Activated T-cell treated with anti-CD3 and anti-CD28 coated beads, Interleukin-2, amount 50 U/mL, for 72 hours (primary cell): ENCODE measurements at places on chromosomes 4 and X.

- no peak for DNase-seq
Measured at GRCh38 chr4:93469560-93469959, 359.0 kb upstream of the ATOH1 start.

DNA sequence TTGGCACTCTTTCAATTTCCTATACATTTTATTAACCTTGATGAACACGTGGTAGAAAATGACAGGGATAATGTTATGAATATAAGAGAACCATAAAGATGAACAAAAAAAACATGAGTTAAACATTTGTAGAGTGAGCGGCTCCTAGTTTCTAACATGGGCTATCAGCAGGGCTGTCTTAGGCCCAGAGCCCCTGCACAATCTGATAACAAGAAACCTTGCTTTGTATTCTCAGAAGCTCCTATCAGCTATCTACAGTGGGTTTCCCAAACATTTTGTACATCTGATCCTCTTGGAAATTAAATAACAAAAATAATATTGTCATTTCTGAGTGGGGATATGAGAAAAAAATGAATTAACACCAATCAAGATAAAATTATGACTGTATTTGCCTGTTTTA is 10.6 kb upstream of the RBPJ start:
- no peak for DNase-seq

DNA sequence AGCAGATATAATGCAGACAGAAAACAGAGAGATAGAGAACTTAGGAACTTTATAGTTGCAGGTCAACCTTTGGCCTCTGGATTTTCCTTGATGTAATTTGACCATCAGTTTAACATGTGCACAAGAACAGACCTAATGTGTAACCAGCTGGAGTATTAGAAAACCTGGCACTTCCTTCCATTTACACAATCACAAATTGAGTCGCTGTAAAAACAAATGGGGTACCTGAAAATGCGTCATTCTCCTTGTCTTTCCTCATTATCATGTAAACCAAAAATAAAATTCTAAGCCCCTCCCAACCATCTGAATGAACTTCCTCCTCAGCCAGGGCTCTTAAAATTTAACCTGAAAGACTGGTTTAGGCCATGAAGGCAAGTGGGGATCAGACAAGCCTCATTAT is 358.4 kb upstream of the MAGEB16 start:
- DNase-seq = no peak

- DNase-seq = no peak
Measured at GRCh38 chrX:120036704-120037103, 40.8 kb downstream of the RHOXF2B start.

DNA sequence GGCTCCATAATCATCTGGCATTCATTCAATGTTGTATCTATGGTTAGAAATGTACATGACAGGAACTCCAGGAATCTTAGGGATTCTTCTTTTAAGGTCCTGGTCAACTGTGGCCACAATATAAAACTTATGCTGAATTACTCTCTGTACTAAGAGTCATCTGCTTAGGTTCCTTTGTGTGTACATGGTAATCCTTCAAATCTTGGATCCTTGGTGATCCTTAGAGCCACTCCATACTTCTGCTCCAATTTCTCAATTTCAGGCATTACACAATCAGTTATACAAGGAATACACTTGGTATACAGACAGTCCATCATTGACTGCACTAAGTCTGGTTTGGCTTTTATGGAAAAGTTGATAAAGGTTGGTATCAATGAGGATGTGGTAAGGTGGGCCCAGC is 5.8 kb downstream of the SRD5A3 start:
- DNase-seq = no peak

DNA sequence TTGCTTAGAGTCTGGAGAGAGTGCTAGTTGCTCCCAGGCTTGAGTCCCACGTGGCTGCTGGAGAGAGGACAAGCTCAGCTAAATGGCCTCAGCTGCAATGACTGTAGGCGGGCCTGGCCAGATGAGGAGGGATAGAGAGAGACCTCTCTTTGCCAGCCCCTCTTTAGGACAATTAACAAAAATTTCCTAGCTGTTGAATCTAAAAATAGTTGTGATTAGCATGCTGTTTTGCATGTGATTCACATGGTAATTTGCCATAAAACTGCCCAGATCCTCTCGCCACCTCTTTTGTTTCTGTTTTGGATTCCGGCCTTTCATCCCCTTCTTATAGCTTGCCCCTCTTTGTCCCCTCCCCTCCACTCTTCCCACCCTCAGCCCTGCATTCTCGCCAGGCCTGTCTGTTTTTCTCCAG is 28.9 kb upstream of the PRPS1 start:
- DNase-seq = no peak

DNA sequence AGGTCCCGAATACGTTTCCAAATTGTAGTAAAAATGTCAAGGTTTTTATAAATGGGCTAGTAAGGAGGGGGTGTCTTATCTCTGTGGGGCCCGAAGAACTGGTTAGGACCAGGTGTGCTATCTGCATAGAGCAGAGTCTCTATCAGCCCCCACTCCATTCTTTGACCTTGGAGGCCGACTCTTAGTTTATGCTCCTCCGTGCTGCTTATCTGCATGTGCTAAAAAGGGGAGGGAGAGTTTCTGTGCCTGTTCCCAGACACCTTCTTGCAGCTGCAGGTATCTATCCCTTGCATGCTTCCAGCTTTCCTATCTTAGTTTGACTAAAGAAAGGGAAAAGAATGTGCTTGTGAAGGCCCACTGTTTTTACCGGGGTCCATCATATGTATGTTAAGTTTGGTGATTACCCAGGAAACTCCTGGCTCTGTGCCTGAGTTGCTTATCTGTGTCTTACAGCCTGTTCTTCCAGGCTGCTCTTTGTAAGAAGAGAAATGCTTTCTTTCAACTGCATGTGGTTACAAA is 28.6 kb upstream of the NAF1 start:
- DNase-seq = no peak

GRCh38 chr4:153771046-153771445 is 11.2 kb upstream of the RNF175 start:
- DNase-seq = no peak

DNA sequence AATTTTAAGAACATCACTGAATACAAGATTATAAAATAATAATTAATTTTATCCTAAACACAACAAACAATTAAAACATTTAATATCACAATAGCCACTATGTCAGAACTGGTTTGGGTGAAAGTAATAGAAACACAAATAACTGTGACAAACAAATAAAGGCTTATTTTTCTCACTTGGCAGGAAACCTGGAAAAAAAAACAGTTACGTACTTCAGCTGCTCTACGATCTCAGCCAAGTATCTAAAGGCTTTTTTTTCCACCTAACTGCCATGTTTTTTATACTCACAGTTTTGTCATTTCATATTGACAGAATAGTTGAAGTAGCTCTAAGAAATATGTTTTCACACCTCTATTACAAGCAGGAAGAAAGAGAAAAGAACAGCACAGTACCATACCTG is 284.8 kb upstream of the INTU start:
- no peak for DNase-seq

- DNase-seq = no peak
Measured at GRCh38 chr4:1305261-1305711, 15.6 kb downstream of the MAEA start.

DNA sequence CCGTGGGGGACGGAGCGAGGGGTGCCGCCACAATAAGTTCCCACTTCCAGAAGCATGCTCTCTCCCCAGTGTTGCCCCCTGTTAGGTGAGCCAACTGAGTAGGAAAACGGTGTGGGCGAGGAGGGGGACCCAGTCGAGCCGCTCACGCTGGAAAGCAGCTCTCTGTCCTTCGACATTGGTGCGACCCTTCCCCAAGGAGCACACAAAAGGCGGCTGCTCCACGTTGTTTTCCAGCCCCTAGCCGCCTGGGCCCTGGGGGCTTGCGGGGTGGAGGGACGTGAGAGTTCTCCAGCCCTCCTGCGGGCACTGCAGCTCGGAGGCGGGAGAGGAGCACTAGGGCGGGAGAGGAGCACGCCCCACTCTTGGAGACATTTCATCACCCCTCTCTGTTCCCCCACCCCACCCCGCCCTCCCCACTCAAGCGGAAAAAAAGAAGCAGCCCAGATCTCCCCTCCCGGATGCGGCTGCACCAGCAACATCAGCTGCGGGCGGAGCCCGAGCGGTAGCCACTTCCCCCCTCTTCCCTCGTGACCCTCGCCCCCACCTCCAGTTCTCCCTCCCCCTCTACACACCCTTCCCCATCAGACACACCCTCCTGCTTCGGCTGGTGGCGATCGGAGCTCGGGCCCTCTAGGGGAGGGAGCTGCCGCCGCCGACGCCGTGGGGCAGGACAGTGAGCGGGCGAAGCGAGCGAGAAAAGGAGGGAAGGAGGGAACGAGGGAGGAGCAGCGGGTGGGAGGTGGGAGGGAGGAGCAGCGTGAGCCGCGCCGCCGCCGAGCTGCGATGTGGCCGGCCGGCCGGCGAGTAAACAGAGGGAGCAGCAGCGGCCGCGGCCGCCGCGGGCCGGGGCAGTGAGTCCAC is at the start of gene DOCK11:
TSS of gene DOCK11 (plus strand) at position 755 of the 861 bp plus-strand sequence. CDS start 157 bp downstream, outside the sequence.
- DNase-seq = peak; percentile 82

DNA sequence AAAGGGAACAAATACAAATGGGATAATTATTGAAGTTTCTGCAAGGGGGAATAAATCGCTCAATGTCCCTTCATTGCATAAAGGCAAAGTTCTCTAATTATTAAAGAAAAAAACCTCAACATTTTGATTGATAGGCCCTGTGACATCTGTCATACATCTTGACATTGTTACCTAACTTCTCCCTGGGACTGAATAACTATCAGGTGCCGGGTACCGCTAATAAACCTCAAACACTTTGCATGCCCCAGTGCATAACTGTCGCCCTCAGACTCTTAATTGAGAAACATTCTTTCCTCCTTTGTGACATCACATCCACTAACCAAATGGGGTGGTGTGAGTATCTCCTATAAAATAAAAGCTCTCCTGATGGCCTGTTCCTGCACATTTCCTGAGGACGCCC is at the start of gene ADAM29:
TSS of gene ADAM29 (plus strand) at position 301 of the 400 bp plus-strand sequence. CDS start 57,168 bp downstream, outside the sequence.
- no peak for DNase-seq
